ENCODE measurements at places on chromosomes 5 and 9. TPM values are rescaled to one million over a fixed set of nuclear protein-coding genes. Genes with fewer than 3 reads are reported as not detected.

Gene FIBCD1
- total RNA-seq, result 6.8 TPM

GRCh38 chr9:133713960-133714495, 24.1 kb downstream of the SARDH start:
- H3K36me3 ChIP-seq, result no peaks in the 10 kb centered on the region
- no peak overlapping the region for H3K27ac ChIP-seq
- peaks cover 44% of the 10 kb centered on the region for H3K4me1 ChIP-seq
- no peak overlapping the region for H3K4me3 ChIP-seq
- DNase-seq, result peak; percentile 85

GRCh38 chr5:37811866-37812265, 28.0 kb downstream of the GDNF start:
- DNase-seq, result no peak
- H3K4me1 ChIP-seq, result peaks cover 12% of the 10 kb centered on the region
- H3K27ac ChIP-seq, result no peak overlapping the region
- H3K4me3 ChIP-seq, result no peak overlapping the region

- no peaks in the 10 kb centered on the region for H3K27me3 ChIP-seq
- peaks cover 28% of the 10 kb centered on the region for H3K36me3 ChIP-seq
- no peak overlapping the region for H3K4me3 ChIP-seq
- H3K27ac ChIP-seq, result no peak overlapping the region
- no peak for DNase-seq
These were observed 24.7 kb downstream of the AMBP start for GRCh38 chr9:114053246-114054005.

DNA sequence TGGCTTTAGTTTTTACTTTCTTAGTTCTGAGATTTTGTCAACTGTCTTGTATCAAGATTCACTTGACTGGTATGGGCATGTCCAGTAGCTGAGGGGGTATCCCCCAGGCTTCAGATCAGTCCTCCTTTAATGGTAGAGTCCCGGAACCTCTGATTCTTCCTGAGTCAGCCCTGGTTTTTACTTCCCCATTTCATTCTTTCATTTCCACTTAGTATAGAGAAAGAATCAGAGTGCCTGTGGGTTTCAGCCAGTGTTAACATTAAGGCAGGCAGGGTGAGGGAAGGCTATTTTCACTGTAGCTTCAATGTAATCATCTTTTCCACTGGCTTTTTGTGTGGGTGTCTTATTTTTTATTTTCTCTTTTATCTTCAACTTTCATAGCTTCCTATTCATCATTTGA, 8.3 kb upstream of the COMMD10 start:
- no peaks in the 10 kb centered on the region for H3K36me3 ChIP-seq
- no peak overlapping the region for H3K27ac ChIP-seq
- no peaks in the 10 kb centered on the region for H3K4me1 ChIP-seq
- H3K4me3 ChIP-seq, result no peak overlapping the region
- no peaks in the 10 kb centered on the region for H3K27me3 ChIP-seq
- DNase-seq, result no peak

DNA sequence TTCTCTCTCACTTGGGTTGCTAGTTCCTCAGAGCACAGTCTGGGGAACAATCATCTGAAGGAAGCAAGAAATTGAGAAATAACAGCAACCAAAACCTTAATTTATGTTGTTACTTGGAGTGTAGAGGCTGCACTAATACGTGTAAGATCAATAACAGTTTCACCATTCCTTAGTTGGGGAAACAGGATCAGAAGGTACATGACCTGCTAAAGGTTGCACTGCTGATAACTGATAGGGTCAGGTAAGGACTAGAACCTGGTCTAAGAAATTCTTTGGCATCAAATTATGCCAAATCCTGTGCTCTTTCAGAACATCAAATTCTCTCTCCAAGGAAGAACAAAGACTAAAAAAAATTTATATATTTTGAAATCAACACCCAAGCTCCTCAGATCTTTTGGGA, 278.6 kb upstream of the C9orf72 start:
- H3K36me3 ChIP-seq, result no peaks in the 10 kb centered on the region
- DNase-seq, result no peak
- no peak overlapping the region for H3K4me3 ChIP-seq
- peaks cover 23% of the 10 kb centered on the region for H3K27me3 ChIP-seq

All from chondrocyte (in vitro differentiated cells).